Fibroblast of skin of left quadriceps (primary cell): ENCODE measurements at places on chromosomes 1 and 21.
A peak's percentile ranks its signal among the peaks of the same experiment; 100 is the strongest.

DNA sequence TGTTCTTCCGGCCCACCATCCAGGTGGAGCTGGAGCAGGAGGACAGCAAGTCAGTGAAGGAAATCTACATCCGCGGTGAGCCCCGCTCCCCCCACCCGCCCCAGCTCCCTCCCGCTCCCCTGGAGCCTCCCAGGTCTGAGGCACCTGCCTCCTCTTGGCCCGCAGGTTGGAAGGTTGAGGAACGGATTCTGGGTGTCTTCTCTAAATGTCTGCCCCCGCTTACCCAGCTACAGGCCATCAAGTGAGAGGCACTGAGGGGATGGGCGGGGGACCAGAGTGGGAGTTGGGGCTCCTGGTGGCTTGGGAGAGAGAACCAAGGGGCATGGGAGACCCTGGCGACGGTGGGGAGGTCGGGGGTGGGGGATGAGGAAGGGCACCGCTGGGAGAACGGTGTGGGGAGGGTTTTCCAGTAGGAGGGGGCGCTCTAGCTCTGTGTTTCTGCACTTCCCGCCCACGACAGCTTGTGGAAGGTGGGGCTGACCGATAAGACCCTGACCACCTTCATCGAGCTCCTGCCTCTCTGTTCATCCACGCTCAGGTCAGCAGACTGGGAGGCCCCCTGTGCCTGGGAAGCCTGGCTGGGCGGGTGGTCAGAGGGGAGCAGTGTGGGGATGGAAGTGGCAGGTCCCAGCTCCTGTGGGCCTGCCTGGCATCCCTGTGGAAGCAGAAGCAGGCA is 4.2 kb downstream of the LRRC71 start:
- DNase-seq, result no peak

DNA sequence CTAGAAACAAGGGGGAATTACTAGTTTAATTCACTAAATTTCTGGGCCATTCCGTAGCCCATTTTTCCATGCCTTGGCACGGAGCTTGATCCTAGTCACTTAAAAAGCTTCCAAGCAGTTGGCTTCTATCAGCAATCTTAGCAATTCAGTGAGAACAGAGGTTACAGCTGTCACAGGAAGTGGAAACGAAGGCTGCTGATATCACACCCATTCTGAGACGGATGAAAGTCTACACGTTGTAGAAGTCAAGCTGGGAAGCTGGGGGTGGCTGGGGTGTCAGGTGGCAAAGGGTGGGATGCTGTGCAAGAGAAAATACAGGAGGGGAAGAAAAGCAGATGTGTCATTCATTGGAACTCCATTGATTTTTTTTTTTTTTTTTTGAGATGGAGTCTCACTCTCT is 11.8 kb upstream of the STMN1 start:
- no peak for DNase-seq

- DNase-seq, result no peak
Observed at GRCh38 chr1:226131639-226132038, 54.9 kb downstream of the ACBD3 start.

DNA sequence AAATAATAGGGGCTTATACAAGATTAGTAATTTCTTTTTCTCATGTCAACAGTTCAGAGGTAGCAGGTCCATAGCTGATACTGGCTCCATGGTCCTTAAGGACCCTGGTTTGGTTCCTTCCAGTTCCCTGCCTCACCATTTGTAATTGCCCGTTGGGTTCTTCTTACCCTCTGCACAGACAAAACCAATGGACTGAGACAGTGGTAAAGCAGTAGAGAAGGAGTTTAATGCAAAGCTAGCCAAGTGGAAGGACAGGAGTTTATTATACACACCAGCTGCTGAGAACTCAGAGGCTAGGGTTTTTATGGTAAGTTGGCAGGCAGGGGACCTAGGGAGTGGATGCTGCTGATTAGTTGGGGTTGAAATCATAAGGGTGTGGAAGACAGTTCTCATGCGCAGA is 35.9 kb upstream of the AXDND1 start:
- DNase-seq, result no peak

GRCh38 chr1:41418857-41419583 is 57.8 kb downstream of the FOXO6 start:
- no peak for DNase-seq

DNA sequence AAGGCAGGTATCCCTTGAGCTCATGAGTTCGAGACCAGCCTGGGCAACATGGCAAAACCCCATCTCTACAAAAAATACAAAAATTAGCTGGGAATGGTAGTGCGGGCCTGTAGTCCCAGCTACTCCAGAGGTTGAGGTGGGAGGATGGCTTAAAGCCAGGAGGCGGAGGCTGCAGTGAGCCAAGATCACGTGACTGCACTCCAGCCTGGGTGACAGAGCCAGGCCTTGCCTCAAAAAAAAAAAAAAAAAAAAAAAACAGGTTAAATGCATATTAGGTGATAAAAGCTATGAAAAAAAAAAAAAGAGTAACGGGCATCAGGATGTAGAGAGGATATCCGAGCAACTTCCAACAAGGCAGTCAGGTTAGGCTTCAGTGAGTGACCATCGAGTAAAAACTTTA is 2.8 kb upstream of the SRRM1 start:
- DNase-seq, result no peak

DNA sequence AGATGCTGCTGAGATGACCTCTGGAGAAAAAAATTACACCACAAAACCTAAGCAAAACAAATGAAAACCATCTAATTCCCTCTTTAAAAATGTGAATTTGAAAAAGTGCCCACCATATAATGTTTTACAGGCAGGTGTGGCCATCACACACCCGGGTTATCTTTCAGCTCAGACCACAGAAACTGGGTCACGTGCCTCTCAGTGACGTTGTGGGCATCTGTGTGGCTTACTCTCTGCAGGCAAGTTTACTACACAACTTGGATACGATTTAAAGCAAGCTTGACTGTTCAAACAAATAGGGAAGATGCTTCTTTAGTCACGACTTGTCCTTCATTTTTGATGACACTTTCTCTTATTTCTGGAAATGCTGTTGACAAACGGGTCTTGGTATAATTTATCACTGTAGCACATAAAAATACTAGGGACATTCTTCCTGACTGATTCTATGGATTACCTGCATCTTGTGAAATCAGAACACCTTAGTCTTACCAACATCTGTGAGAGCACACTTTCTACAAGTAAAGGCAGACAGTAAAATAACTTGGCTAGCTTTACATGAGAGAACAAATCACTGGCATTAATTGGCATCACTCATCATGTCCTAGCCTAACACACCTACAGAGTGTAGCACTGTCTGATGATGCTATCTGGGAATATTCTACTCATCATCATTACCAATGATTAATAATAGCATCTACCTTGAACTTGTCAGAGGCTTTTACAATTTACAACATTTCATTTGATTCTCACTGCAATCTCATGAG is 89.3 kb upstream of the EDEM3 start:
- DNase-seq, result no peak

DNA sequence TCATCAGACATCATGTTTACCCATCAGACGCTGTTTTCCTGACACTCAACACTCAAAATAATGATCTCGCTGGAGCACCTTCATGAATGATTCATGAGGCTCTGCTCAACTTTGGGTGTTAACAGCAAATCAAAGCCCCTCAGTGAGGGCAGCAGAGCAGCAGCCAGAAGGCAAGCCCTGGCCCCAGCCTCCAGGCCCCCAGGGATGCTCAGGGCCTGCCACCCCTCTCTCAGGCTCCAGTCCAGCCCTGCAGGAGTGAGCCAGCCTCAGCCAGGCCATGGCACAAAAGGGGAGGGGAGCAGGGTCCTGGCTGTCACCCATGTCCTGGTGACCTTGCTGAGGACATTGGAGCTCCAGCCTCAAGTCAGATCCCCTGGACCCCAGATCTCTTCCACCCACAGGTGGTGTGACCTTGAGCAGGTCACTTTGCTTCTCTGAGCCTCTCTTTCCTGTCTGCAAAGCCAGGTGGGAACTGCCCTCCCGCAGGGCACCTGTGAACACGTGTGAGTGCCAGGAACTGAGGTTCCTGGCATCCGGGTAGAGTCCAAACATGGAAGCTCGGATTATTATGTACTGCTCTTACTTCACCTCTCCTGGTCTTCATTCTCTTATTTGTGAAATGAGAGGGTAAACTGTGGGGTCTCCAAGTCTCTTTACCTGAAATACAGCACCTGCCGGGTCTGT is 161.6 kb upstream of the VAMP3 start:
- DNase-seq, result no peak

GRCh38 chr1:29197590-29197924 is 15.9 kb upstream of the SRSF4 start:
- no peak for DNase-seq

- no peak for DNase-seq
Observed at GRCh38 chr1:180392020-180392419, 110.4 kb downstream of the ACBD6 start.

DNA sequence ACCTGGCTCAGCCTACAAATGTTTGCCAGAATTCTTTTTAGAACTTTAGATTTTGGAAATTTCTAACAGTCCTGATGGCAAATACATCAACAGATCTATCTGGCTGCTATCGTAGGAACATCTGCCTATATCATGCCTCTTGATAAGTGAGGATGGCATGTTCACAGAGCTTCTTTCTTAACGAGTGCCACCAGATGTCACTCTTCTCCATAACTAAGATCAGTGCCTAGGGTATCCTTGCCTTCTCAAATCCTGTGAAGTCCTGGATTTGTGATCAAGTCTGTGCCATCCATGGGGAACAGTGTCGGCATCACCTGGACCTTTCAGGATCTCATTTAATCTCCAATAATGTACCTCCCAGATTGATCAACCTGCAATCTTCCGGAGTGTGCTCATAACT is 36.5 kb upstream of the CD5L start:
- DNase-seq, result peak; percentile 4

- no peak for DNase-seq
Observed at GRCh38 chr1:198638441-198638840, 399 bp upstream of the PTPRC start.

- no peak for DNase-seq
Observed at GRCh38 chr1:9696793-9697192, 45.3 kb downstream of the PIK3CD start.

DNA sequence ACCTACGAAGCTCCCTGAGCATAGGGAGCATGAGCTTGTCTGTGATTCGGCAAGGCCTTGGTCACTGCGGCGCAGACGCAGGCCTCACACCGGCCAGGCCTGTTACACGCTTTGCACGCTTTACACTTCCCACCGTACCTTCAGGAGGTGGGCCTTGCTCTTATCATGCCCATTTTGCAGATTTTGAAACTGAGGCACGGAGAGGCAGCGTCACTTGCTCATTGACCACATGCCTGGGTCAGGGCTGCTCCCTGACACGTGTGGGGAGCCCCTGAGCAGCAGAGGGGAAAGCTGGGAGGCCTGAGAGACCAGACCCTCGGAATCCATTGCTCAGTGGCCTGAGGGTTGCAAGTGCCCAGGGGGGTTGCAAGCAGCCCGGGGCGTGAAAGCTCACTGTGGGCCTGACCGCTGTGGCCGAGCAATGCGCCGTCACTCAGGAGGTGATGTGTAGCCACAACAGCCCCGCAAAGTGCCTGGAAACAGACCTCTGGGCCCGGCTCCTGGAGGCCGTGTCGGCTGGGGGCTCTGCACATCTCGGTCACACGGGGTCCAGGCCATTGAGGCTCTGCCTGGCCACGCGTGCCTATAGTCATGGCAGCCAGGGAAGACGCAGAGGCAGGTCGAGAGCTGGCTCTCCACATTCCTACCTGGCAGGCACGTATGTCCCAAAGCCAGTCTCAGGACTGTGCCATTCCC is 6.9 kb downstream of the ARHGEF16 start:
- no peak for DNase-seq

DNA sequence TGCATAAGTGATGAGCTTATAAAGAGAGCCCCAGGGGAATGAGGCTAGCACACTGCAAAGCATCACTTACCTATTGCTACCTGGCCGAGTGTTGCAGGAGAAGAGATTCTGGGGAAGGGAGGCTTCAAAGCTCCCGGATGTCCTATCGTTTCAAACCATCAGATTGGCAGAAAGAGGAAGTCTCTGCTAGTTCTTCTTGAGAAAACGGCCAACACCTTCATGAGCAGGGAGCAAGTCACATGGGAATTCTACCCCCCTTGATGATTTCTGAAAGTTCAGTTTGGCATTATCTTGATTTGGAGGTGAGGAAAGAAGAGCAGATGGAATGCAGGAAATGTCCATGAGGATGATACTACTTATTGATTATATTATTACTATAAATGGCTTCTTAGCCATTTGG is 16.2 kb downstream of the SYF2 start:
- no peak for DNase-seq

DNA sequence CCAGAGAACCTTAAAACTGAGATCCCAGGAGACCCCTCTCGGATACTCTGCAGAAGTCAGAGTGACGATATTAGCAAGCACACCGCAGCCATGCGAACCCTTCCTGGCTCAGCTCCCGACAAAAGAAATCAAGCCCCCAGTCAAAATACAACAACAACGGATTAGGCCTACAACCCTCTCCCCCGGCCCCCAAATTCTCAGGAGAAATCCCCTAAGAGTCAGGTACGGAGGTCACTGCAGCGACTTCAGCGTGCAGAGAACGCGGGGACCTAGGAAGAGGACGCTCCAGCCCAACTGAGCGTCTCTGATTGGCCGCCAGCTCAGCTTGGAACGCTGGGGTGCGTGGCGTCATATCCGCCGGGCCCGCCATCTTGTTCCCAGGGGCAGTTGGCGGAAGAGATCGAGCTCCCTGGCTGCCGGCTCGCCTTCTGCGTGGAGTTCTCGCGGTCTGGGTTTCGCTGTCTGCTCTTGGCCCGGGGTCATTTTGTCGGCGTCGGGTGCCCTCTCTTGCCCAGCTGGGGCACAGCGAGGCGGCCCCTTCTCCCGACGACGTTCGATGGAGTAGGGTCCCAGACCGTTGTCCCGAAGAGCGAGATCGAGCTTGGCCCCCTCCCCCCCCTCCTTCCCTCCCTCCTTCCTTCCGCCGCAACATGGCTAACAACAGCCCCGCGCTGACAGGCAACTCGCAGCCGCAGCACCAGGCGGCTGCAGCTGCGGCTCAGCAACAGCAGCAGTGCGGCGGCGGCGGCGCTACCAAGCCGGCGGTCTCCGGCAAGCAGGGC is at the start of gene PRPF38B:
Gene PRPF38B, plus strand, starts transcription at position 369 of the 782 bp plus-strand sequence. Its CDS starts 282 bp downstream, at position 651.
- DNase-seq, result peak; percentile 78

DNA sequence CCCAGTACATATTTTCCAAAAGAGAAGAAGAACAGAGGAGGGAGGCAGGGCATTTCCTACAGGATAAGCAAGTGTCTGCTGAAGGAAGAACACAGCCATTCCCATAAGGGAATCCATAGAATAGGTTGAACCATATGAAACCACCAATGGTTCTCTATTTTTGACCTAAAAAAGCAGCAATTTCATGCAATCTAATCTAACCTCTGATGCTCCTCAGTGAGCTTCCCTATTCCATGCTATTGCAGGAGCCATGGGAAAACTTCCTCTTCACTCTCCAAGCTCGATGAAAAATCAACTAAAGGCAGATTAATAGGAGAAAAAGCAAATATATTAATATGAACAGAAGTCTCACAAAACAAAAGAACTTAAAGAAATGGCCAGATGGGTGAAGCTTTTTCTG is 50.5 kb downstream of the SIPA1L2 start:
- no peak for DNase-seq

GRCh38 chr1:218366322-218367052 is 21.4 kb downstream of the TGFB2 start:
- no peak for DNase-seq
